ENCODE measurements at places on chromosomes 3 and 15. TPM values are rescaled to one million over a fixed set of nuclear protein-coding genes. Genes with fewer than 3 reads are reported as not detected.

DNA sequence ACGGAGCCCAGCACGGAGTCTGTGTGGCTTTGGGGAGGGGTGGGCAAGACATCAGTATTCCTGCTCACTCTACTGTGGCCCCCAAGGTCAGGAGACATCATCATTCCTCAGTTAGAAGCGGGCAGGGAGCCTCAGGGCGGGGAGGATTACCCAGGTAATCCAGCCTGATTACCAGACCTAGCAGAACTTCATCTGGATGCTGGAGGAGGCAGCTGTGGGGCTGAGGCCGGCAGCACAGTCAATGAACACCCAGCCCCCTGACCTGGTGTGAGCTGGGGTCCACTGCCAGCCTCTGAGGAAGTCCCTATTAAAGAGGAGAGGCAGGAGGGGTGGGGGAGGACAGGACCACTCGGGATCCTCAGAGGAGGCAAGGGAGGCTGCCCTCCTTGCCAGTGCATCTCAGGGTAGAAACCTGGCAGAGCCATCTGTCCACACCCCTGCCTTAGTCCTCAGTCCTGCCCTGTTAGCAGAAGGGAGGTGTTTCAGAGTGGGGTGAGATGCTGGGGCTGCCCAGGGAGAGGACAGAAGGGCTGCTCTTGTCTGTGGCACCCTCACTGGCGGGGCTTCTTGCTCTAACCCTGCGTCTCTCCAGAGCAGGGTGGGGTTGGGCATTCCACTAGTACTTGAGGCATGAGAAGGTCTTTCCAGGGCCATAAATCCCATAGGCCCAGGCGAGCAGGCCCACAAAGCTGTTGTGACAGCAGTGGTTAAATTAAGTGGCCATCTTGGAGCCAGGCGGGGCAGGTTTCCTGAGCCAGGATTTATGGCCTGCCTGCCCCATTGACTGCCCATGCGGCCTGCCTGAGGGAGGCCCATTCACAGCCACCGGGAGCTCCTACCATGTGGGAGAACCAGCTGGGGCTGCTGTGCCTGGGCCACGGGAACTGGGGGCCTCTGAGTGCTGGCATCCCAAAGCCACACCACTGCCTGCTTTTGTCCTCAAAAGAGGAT is 82.1 kb downstream of the LINGO1 start:
- no peak overlapping the region for H3K27ac ChIP-seq
- H3K36me3 ChIP-seq, result no peaks in the 10 kb centered on the region
- no peaks in the 10 kb centered on the region for H3K27me3 ChIP-seq
- DNase-seq, result no peak
- no peak overlapping the region for H3K4me3 ChIP-seq
- no peaks in the 10 kb centered on the region for H3K4me1 ChIP-seq

GRCh38 chr3:177150970-177151627 is 46.2 kb downstream of the TBL1XR1 start:
- H3K4me3 ChIP-seq, result no peak overlapping the region
- H3K36me3 ChIP-seq, result no peaks in the 10 kb centered on the region
- H3K27me3 ChIP-seq, result no peaks in the 10 kb centered on the region

DNA sequence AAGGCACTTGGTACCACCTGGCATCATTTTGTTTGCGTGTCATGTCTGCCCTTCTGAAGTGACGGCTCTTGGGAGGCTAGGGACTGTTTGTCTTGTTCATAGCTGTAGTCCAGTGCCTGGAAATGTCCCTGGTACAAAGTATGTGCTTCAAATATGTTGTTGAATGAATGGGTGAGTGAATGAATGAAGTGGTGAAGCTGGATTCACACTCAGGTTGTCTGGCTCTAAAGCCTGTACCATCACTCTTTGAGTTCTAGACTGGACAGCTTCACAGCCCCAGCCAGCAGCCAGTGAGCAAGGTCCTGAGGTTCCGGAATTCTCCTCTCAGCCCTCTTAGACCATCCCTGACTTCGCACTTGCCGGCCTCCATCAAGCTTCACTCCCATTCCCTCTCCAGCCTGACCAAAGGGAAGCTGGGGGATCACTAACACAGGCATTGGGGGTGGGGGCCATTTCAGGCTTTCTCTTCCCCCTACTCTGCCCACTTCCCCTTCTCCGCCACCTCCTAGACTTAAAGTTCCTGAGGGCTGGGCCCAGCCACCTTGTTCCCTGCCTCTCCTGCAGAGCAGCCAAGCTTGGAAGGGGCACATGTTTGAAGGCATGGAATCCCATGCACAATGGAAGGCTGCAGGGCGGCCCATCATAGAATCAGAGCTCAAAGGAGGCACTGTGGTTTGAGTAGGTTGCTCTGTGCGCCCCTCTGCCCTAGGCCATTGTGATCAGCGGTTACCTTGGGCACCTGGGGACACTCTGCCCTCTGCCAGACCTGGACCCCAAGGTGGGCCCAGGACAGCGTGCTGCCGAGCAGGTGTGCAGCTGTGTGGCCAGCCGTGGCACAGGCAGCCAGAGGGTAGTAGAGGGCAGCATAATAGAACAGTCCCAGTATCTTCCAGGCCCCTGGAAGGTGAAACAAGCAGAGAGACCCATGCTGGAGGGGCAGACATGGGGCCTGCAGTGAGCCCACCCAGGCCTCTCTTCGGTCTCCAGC is 7.7 kb downstream of the STRA6 start:
- H3K27ac ChIP-seq, result no peak overlapping the region
- H3K4me3 ChIP-seq, result no peak overlapping the region
- H3K4me1 ChIP-seq, result peaks cover 13% of the 10 kb centered on the region

The RARB gene
- total RNA-seq, result 5.8 TPM

DNA sequence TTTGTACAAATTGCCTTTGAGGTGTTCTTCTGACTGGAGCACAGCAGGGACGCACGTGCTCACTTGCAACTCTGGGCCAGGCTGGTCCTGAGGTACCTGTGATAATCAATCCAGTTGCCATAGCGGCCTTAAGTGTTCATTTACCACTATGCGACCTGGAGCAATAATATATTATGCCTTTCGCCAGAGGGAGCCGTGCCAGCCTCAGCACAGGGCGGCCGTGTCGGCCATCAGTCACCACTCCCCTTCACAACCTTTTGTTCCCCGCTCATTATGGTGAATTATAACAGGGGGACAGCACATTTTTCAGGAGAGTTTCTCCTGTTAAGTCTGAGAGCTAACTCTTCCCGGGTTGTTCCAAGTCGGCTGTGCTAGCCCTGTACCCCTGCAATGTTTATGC is 289.7 kb downstream of the RORA start:
- DNase-seq, result no peak
- H3K27ac ChIP-seq, result no peak overlapping the region
- H3K27me3 ChIP-seq, result no peaks in the 10 kb centered on the region
- no peak overlapping the region for H3K4me3 ChIP-seq

DNA sequence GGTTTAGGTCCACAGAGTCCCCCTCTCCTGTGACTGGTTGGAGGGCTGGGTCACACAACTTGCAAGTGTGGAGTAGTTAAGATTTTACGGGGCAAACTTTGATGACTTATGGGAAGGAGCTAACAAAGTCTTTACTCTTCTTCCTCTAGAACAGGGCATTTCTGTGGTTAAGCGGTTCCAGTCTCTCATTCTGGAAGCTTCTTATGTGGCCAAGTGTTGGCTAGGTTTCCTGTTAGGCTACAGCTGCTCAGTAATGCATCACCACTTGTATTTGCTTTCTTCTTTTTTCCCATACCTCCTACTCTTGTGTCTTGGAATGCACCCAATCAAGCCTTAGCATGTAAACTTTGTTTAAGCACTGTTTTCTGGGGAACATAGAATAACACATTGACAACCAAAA is 100.6 kb upstream of the PLAAT1 start:
- no peaks in the 10 kb centered on the region for H3K36me3 ChIP-seq
- no peaks in the 10 kb centered on the region for H3K27me3 ChIP-seq
- H3K4me3 ChIP-seq, result no peak overlapping the region

GRCh38 chr3:50261505-50261904 is 7.4 kb upstream of the SEMA3B start:
- H3K27ac ChIP-seq, result peak overlapping the region; percentile 96
- H3K4me3 ChIP-seq, result no peak overlapping the region
- DNase-seq, result no peak
- no peaks in the 10 kb centered on the region for H3K27me3 ChIP-seq
- H3K36me3 ChIP-seq, result peaks cover 28% of the 10 kb centered on the region

DNA sequence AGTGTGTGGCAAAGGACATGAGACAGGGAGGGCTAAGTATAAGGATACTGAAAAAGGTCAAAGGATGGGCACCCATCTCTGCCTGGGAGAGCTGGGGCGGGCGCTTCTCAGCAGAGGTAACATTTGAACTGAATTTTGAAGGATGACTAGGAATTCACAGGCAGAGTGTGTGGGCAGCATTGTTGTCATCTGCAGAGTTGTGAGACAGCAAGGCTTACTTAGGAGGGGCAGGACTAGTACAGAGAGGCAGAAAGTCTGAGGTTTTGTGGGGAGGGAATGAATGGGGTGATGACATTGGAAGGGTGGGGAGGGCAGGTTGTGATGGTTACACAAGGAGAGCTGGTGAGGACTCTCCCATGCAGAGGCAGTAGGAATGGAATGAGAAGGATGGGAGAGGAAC is 84.1 kb upstream of the PRR23C start:
- no peak for DNase-seq
- H3K4me3 ChIP-seq, result no peak overlapping the region
- no peak overlapping the region for H3K27ac ChIP-seq
- H3K27me3 ChIP-seq, result no peaks in the 10 kb centered on the region
- no peaks in the 10 kb centered on the region for H3K4me1 ChIP-seq
- no peaks in the 10 kb centered on the region for H3K36me3 ChIP-seq

- H3K4me3 ChIP-seq, result no peak overlapping the region
- peaks cover 48% of the 10 kb centered on the region for H3K36me3 ChIP-seq
- peaks cover 65% of the 10 kb centered on the region for H3K4me1 ChIP-seq
- no peaks in the 10 kb centered on the region for H3K27me3 ChIP-seq
- peak; percentile 76 for DNase-seq
- H3K27ac ChIP-seq, result peak overlapping the region; percentile 51
Measured at GRCh38 chr3:46926871-46927717, 49.5 kb downstream of the CCDC12 start.

DNA sequence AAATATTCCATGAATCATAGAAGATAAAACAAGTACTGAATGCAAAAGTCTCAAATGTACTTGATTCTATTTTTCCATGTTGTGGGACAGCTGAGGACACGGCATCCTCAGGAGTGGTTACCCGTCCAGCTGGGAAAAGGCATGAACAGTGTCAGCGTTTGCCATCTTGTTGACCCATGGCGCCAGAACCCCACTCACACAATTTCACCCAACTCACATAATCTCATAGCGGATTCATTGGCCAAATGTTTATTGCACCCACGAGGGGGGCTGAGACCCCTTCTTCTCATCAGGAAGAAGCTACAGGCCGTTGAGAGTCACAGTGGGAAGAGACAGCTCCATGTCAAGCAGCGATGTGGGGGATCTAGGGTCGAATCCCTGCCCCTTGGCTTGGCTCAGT is 72.9 kb downstream of the OCA2 start:
- H3K27me3 ChIP-seq, result no peaks in the 10 kb centered on the region
- H3K27ac ChIP-seq, result no peak overlapping the region
- H3K4me3 ChIP-seq, result no peak overlapping the region
- DNase-seq, result no peak
- H3K36me3 ChIP-seq, result no peaks in the 10 kb centered on the region

DNA sequence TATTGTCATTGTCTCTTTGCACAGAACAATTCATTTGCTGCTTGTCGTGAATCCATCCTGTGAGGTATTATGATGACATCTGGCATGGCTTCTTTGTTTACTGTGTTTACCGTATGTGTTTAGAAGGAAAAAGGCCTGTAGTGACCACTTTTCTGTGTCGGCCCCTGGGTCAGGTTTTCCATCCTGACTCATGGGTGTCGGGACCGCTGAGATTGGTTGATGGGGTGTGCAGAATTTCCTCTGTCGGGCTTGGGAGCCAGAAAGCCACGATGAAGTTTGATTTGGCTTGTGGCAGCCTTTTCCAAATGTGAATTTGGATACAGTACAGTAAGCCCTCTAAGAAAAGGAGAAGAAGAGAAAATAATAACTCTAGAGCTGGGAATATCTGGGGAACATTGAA is 113.5 kb downstream of the FNDC3B start:
- no peak for DNase-seq
- no peak overlapping the region for H3K4me3 ChIP-seq
